ENCODE measurements at places on chromosomes 11 and 22.

DNA sequence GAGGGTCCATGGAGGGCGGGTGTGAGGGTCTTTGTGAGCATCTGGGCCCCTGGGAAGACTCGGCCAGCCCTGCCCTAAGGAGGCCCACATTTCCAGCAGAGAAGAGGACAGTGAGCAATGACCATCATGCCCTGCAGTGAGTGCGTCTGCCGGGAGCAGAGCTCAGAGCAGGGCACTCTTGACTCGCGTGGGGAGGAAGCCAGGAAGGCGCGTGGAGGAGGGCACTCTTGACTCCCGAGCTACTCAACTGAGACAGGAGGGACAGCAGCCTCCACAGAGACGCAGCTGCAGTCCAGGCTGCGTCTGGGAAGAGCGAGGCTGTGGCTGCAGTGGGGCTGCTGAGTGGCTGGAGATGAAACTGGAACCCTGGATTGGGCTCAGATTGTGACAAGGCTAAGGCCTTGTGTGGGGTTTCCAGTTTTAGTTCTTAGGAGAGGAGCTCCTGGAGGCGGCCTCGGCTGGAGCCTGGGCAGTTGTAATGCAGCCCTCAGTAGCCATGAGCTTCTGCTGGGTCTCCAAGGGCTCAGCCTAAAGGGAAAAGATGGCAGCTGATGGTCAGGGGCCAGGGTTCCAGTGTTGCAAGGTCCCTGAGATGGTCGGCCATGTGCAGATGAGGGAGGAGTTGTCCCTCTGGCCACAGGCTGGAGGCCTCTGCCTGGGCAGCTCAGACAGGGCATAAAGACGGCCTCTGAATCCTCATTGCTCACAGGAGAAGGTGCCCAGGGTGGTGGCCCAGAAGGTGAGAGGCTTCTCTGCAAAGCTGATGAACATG, 264.7 kb upstream of the B3GAT1 start:
- no peak for DNase-seq

DNA sequence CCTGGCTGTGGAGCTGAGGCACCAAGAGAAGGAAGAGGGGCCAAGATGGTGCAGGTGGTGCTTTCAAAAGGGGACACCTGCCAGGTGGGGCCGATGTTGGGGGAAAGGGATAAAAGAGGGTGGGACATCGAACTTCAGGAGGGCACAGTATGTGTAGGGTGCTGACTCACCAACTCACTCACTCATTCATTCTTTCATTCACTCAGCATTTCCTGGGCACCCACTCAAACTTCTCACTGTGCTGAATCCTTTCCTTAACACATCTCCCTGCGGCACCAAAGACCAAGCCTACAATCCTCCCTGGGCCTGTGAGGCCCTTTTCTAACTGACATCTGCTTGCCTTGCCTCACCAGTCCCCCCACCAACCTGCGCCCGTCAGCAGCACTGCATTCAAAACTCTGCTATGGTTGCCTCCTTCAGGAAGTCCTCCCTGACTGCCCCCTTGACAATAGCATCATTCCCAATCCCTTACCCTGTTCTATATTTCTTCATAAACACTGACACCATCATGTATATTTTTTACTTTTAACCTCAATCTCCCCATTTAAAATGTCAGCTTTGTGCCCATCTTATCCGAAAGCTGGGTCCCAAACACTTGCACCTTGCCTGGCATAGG, 246.6 kb downstream of the MN1 start:
- DNase-seq: no peak

DNA sequence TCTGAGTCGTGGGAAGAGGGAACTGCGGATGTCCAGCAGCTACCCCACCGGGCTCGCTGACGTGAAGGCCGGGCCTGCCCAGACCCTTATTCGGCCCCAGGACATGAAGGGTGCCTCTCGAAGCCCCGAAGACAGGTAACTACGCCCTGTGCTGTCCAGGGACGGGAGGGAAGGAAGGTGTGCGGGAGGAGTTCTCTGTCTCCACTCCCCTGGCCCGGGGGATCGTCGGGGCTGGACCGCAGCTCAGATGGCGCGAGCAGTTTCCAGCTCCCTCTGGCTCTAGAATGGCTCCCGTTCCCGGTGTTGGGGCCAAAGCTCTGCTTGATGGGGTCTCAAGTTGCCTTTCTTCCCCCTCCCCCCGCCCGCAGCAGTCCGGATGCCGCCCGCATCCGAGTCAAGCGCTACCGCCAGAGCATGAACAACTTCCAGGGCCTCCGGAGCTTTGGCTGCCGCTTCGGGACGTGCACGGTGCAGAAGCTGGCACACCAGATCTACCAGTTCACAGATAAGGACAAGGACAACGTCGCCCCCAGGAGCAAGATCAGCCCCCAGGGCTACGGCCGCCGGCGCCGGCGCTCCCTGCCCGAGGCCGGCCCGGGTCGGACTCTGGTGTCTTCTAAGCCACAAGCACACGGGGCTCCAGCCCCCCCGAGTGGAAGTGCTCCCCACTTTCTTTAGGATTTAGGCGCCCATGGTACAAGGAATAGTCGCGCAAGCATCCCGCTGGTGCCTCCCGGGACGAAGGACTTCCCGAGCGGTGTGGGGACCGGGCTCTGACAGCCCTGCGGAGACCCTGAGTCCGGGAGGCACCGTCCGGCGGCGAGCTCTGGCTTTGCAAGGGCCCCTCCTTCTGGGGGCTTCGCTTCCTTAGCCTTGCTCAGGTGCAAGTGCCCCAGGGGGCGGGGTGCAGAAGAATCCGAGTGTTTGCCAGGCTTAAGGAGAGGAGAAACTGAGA, 1.4 kb downstream of the ADM start:
- DNase-seq: no peak

DNA sequence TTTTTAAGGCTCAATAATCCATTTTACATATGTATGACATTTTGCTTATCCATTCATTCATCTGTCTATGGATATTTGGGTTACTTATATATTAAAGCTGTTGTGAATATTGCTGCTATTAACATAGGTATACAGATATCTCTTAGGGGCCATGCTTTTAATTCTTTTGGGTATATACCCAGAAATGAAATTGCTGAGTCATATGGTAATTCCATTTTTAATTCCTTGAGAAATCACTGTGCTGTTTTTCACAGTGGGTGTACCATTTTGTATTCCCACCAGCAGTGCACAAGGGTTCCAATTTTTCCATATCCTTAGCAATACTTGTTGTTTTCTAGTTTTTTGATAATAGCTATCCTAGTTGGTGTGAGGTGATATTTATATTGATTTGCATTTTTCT, 19.0 kb downstream of the PRMT3 start:
- DNase-seq: no peak

- no peak for DNase-seq
Observed at GRCh38 chr11:19603771-19604170, 108.9 kb upstream of the NAV2 start.

- no peak for DNase-seq
Observed at GRCh38 chr11:36008584-36008983, 64.7 kb downstream of the LDLRAD3 start.
